ELR (cell line): ENCODE measurements at places on chromosomes 2 and 18.

- DNase-seq: no peak
Measured at GRCh38 chr2:6757215-6757614, 108.5 kb downstream of the CMPK2 start.

DNA sequence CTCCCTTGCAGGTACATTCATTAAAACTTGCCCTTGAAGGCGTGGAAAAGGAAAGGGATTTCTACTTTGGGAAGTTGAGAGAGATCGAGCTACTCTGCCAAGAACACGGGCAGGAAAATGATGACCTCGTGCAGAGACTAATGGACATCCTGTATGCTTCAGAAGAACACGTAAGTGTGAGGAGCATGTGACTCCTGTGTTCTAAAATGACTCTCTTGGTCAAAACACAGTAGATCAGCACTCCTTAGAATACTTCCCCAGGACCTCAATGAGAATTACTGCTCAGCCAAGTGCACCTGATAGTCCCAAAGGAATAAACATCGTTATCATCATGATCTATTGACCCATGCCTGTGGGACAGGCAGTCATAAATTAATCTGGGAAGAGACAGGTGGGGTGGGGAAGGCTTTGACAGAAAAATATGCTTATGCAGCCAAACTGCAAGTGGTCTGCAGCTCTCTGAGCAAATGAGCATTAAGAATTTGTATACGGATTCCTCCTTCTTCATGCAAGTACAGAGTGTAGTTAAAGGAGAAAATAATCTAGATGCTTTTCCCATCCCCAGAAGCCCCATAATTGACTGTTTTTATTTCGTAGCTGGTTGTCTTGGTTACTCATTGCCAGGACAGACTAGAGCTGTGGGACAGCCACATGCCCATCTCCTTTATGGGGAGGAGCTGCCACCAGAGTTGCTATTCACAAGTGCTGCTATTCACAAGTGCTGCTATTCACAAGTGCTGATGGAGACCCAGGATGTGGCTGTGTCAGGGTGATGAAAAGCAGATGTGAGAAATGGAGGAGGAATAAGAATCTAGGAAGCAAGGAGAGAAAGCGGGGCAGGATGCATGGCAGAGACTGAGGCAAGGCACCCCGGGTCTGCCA, 91.0 kb downstream of the MAPRE2 start:
- no peak for DNase-seq

GRCh38 chr18:70288171-70288850, 534 bp upstream of the SOCS6 start:
- peak; percentile 64 for DNase-seq

GRCh38 chr18:74251297-74252038, 40.3 kb downstream of the CYB5A start:
- peak; percentile 40 for DNase-seq

DNA sequence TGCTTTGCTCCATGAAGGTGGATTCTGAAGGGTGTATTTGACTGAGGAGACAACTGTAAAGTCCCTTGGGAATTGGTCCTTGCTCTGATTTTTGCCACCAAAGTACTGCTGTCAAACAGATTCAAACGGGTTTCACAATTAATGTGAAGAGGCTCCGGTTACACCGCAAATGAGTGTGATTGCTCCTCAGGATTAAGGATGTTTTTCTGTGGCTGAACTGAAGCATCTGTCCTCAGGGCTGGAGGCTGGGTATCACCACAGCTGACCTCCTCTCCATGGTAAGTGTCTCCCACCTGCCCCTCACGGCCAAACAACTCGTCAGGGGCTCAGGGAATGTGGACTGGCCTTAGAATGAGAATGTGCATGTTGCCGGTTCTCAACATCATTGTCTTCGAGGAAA, 130.4 kb upstream of the NDUFV2 start:
- DNase-seq: no peak

- peak; percentile 32 for DNase-seq
Measured at GRCh38 chr2:33111002-33111446, 164.3 kb downstream of the LTBP1 start.

DNA sequence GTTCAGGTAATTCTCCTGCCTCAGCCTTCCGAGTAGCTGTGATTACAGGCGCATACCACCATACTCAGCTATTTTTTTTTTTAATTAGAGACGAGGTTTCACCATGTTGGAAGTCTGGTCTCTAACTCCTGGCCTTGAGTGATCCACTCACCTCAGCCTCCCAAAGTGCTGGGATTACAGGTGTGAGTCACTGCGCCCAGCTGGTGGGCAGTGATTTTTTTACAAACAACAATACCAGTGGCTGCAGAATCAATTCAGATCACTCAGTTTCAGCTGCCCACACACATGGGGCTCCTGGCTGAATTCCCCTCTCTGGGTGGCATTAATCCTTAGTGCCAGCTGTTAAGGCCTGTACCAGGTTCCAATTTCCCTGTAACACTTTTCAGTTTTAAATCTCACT, 13.3 kb upstream of the CYRIA start:
- no peak for DNase-seq

DNA sequence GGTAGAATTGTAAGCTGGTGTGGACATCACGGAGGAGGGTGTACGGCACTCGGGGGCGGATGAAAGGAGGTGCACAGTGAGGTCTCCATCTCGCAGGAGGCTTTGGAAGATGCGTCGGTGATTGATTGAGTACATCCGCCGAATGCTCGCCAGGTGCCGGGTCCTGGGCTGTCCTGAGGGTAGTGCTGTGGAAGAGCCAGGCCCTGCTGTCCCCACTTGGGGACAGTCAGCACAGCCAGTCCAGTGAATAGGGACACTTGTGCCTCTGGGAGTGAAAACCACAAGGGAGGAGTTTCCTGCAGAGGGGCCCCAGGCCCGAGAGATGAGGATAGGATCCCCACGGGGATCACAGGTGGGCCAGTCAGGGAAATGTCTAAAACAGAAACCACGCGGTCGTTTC, 28.1 kb downstream of the MLPH start:
- no peak for DNase-seq

GRCh38 chr2:159185401-159186130, 100.9 kb downstream of the WDSUB1 start:
- peak; percentile 59 for DNase-seq

- DNase-seq: peak; percentile 62
Measured at GRCh38 chr2:85353876-85354285, 447 bp downstream of the RETSAT start.
